Activated T-cell treated with anti-CD3 and anti-CD28 coated beads for 4 hours (primary cell): ENCODE measurements at places on chromosomes 12 and 14.

- DNase-seq = no peak
Observed at GRCh38 chr14:46344327-46344937, 307.1 kb downstream of the RPL10L start.

DNA sequence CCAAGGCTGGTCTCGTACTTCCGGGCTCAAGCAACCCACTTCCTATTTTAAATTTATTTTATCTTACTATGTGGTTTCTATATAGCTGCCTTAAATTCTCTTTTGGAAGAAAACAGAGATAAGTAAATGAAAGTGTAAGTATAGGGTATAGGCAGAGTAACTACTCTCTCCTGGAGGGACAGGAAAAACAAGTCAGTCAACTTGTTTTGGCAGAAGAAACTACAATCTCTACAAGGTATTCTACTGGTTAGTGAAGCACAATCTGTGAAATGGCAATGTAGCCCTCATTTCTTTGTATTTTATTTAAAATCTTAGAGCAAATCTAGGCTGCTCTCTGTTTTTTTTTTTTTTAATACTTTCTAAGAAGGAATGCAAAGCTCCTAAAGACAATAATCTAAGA is 55.4 kb downstream of the UBR7 start:
- DNase-seq = no peak

- no peak for DNase-seq
Observed at GRCh38 chr14:71136386-71137060, 229.3 kb downstream of the PCNX1 start.

DNA sequence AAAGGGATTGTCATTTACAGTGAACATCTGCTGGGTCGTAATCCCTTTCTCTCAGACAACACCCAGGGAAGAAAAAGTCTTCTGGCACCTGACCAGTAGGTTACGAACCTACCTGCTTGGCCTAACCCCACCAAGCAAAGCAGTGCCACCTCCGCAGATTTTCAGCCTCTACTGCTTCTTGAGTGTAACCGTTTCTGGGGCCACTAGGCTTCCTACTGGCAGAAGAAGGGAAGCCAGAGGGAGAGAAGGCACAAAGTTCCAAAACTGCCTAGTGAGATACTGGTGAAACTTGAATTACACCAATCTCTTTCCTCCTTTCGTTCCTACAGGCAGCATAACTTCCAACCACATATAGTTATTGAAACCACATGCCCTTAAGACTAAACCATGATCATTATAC is 383.6 kb downstream of the BCAT1 start:
- DNase-seq = no peak

GRCh38 chr12:39612250-39612649 is 7.4 kb downstream of the ABCD2 start:
- no peak for DNase-seq

DNA sequence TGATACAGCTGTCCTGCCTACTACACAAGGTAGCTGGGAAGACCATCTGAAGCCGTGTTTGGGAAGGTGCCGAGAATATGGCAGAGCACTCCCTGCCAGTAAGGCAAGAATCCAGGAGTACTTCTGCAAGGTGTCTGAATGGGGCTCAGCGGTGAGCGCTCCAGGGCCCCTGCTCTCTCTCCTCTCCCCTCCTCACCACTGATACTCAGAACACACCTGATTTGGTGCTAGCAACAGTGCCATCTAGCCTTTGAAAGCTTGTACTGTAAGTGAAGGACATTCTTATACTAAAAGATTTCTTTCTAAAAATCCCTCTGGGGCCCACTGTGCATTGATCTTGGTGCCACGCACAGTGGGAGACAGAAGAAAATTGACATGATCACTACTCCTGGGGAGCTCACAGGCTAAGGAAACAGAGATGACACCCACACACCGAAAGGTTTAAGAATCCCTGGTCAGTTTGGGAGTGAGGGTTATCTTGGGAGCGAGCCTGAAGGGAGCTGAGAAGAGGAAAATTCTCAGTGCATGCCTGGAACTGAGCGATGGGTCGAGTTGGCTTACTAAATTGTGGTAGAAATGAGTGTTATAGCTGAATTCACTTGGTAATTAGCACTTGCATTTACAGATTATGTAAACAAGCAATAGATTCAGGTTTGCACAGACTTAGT is 216.9 kb downstream of the NTF3 start:
- no peak for DNase-seq

DNA sequence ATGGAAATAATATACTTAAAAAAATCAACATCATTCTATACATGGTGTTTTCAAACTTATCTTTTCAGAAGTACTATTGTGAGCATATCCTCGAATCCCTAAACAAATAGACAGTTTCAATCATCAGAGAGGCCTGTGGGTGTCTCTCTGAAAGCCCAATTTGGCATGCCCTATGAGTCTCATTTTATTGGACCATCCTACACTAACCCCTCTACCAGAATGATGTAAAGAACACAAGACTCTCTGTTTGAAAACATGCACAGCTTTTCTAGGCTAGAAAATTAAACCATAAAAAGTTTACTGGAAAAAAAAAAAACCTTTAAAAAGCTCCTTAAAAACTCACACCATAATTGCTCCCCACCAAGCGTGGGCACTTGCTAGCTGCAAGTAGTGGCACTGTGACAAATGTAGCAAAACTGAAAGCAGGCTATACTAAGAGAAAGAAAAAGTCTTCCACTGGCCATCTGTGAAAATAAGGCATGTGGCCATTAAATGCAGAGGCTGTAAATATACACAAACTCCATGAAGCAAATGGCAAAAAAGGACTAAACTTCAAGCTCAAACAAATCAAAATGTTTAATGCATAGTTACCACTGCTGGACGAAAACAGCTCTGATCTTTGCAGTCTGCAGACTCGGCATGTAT is 394.2 kb downstream of the SOX5 start:
- no peak for DNase-seq

DNA sequence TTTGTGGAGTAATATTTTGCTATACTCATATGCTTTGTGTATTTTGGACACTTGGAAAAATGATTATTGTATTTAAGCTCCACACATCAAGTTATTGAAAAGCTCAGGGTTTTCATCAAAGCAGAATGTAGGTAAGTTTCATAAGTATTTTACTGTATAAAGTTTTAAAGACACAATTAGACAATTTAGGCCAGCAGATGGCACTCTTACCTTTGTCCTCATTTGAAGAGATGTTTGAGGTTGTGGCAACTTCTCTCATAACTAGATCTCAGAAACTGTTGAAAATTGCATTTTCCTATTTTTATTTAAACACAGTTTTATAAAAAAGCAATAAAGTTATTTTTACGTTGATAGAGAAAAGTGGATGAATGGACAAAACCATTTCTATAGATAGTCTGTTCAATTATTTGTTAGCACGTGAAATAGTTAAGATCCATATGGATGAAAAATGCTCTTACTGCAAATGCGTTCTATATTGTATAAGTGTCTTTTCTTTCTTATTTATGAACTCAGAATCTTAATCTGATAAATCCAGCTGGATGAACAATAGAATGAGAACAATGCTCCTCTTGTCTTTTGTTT is 300.0 kb downstream of the AEBP2 start:
- no peak for DNase-seq

- DNase-seq = no peak
Observed at GRCh38 chr12:128140551-128140950, 126.4 kb upstream of the TMEM132C start.

DNA sequence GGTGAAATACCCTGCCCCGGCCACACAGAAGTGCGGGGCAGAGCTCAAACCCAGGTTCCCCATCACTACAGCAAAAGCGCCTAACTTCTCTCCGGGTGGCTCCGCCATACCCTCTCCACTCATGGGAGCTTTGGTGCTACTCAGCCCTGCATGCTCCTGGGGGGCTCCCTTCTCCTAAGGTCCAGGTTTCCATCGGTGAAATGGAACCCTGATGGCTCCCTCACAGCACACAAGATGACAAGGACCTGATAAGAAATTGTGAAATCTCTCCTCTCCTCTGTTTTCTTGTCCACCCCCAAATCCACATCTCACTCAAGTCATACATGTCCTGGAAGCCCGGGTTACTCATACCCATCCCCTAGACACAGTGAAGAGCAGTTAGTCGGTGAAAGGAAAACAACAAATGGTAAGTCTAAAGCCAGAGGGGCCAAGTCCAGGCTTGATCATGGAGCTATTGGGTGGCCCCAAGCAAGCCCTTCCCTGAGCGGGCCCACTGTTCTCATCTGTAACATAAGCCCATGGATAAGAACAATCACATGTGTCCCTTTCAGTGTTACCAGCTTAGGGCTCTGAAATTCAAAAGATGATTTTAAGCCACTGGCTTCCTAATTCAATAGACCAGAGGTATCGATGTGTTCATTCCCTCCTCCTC is 317.5 kb downstream of the BCL11B start:
- no peak for DNase-seq

DNA sequence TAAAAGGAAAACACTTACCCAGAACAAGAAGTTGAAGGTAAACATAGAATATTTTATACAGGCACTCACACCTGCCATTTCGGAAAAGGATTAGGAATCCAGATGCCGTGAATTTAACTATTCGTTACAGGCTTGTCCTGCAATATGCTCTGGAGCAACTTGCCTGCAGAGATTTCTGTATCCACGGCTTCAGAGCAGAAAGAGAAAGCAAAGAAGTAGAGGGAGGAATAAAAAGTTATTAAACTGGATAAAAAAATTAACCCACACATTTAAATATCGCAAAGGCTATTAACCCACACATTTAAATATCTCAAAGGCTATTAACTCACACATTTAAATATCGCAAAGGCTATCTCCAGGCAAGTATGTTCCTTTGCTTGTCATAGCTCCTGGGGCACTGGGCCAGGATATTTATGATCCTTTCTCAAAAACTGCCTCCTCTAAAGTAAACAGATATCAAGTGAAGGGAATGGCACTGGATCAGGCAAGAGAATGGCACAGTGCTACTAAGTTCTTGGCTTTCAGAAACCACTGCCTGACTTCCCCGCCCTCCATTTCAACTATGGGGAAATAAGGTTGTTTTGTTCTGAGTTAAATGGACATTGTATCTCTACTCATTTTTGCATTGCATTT is at the start of gene TSPAN8:
TSS of gene TSPAN8 (minus strand) at position 399 of the 633 bp plus-strand sequence. CDS start at position 78, 321 bp downstream.
- no peak for DNase-seq

DNA sequence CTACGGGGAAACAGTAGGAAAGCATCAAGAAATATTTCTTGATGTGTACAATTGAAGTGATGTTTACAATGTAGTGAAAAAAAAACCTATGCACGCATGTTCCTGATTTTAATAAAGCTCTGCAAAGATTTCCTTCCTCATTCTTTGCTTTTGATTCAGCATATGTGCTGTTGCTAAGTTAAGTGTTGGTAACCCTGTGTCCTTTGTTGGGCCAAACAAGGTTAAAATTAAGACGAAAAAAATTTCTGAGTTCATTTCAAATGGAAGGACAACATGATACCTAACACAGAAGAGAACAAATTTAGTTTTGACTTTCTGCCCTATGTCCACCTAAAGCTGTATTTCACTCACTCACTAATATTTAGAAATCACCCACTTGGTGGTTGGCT is 62.8 kb downstream of the PPP2R5C start:
- DNase-seq = no peak

DNA sequence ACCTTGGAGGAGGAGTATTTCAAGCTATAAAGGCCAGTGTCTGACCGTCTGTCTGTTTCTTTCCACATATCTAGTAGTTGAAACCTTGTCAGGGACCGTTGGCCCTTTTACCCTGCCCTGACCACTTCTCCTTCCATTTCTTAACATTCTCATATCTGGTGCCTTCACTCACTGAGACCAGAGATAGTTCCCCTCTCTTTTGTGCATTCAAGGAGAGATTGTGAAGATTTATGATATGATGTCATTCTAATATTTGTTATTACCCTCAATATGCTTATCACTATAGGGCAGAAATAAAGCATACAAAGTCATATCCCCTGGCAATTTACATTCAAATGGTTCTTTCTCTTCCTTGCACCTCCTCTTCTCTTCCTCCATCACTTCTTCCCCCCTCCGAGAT is 83.3 kb downstream of the PLXNC1 start:
- DNase-seq = no peak

DNA sequence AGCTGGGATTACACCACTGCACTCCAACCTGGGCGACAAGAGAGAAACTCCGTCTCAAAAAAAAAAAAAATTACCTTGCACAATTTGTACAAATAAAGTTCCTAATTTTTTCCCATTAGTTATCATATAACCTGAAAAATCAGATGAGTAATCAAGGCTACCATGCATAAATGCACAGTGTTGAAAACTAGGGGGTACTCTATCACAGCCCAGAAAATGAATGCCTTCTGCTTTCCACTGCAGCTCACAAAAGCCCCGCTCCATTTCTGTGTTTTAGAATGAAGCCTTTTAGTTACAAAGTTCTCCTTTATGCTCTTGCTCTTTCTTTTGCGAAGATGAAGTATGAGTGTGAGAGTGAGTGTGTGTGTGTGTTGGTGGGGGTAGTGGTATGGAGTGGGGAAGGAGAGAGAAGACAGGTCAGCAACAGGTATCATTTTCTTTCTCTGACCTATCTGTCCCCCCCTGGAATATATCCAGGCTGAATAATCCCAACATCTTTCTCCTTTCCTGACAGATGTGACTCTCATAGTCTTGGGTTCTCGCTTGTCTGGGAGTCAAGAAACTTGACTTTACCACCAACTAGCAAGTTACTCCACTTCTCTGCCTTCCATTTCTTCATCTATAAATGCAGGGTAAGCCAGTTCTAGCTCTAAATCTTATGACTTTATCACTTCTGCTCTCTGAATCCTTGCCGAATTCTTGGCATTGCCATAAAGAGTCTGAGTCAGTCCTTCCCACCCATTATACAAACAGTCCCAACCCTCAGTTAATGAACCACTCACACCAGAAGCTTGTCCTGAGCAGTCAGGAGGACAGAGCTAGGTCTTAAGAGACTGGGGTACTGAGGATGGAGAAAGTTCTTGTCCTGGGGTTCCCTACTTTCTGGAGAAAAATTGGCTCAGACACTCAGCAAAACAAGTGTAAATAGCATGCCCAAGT is 16.1 kb downstream of the BIN2 start:
- DNase-seq = no peak

DNA sequence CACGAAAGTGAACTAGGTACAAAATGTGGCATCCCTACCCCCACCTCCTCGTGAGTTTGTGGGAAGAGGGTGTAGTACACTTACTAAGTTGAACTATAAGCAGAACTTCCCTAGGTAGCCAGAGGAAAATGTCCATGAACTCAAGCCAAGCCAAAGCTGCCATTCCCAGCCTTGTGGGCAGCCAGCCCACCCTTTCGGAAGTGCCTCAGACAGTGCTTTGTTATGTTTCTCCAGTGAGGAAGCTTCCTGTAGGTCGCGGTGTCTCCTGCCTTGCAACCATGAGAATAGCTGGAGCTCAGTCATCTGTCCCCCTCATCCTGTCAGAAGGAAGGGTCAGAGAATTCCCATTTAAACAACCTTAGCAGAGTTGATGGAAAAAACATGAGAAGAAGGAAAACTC is 266.9 kb downstream of the DUSP6 start:
- DNase-seq = no peak

- DNase-seq = no peak
Observed at GRCh38 chr12:72330301-72330700, 58.1 kb downstream of the TRHDE start.

DNA sequence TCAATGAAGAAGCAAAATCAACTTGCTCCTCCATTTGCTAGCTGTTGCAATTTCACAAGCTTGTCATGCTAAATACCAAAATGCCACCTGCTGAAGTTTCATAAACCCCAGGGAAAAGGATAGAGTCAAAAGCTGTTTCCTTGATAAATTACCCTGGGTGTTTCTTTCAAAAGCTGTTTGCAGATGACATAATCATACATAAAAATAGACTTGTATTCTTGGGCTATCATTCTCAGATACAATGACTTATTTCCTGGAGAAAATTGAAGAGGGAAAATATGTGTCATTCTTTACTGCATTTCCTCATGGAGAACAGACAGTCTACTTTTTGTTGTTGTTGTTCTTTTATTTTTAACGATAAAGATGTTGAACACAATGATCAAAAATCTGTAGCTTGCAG is 119.2 kb downstream of the GALC start:
- no peak for DNase-seq

- no peak for DNase-seq
Observed at GRCh38 chr14:99349721-99350495, 77.9 kb upstream of the BCL11B start.
